ENCODE measurements at places on chromosomes 2 and 18.
A peak's percentile ranks its signal among the peaks of the same experiment; 100 is the strongest.

DNA sequence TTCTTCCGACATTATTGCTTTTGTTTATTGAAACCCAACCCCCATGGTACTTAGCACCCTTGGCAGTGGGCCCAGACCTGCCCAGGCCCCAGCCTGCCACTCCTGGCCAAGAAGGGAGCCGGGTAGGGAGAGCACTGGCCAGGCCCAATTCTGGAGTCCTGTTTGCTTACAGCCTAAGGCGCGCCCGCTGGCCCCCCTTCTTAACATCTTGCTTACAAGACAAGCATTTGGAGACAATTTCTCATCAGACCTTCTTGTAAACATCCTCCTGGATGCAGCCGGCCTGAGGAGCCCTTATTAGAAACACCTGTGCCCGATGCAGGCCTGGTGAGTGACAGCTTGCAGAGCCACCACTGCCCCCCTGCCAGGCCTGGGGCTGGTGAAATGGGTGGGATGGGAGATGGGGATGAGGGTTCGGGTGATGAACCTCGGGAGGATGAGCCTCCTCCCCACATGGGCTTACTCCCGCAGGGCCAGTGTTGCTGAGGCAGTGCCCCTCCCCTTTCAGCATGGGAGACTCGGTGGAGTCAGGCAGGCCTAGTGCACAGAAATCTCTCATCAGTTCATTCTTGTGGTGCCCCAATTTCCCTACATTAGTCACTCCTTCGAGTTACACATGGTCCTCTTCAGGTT is 217.5 kb downstream of the CYP26B1 start:
- no peak for DNase-seq

GRCh38 chr2:168758970-168759820 is 43.2 kb upstream of the NOSTRIN start:
- DNase-seq: peak; percentile 62

DNA sequence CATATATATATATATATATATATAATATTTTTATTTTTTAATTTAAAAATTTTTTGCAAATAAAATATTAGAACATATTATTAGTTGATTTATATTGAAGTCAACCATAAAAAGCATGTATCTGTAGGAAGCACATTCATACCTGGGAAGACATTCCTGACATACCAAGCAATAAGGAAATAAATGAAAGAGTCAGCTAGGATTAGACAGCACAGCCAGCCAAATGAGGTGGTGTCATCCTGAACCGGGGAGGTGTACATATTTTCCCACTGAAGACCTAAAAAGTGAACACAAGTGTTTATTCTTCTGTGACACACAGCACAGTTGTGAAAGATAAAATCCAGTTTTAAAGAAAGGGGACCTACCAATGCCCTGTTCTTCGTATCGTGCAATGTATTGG is 149.2 kb downstream of the ABCA12 start:
- DNase-seq: no peak

- DNase-seq: peak; percentile 46
Measured at GRCh38 chr2:176814740-176815367, 397.7 kb upstream of the HNRNPA3 start.

GRCh38 chr18:34820360-34821065 is 110.4 kb downstream of the DTNA start:
- no peak for DNase-seq

All from NCI-H526 treated with DMSO at 0.1 percent for 48 hours (cell line).